ENCODE measurements at places on chromosomes 12 and 14. TPM values are rescaled to one million over a fixed set of nuclear protein-coding genes. Genes with fewer than 3 reads are reported as not detected.

The TAS2R42 gene
- total RNA-seq: not detected

GRCh38 chr12:93447555-93448290 is 6.0 kb upstream of the UBE2N start:
- DNase-seq: no peak

DNA sequence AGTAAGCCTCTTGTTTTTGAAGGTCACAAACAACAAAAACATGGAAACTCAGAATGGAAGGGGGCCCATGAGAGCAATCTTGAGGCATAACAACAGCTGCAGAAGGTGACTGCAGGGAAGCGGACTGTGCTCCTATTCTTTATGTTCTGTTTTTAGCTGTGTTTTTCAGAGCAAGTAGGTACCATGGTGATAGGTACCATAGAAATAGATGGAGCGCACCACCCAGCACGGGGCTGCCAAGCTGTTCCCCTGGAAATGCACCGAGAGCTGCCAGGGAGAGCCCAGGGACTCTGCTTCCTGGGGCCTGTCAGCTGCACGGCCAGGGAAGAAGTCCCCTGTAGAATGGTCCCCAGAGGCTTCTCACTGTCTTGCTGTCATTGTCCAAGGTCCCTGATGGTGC is 32.8 kb downstream of the DGLUCY start:
- DNase-seq: no peak

DNA sequence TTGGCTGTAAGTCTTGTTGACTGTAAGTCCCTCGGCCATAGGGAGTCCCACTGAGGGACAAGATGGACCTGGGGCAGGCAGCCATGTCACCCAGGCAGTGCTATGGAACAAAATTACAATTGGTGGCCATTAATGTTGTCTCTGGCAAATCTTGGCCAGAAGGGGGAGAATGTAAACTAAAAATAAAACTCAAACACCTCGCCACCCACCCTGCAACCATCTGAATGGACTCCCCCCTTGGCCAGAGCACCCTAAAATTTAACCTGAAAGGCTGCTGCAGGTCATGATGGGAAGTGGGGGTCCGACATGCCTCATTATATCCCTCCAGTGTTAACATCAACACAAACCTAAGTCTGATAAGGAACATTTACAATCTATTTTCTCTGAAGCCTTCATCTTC is 8.2 kb downstream of the SLC22A17 start:
- DNase-seq: no peak

GRCh38 chr12:15272376-15272775 is 49.9 kb upstream of the PTPRO start:
- no peak for DNase-seq

DNA sequence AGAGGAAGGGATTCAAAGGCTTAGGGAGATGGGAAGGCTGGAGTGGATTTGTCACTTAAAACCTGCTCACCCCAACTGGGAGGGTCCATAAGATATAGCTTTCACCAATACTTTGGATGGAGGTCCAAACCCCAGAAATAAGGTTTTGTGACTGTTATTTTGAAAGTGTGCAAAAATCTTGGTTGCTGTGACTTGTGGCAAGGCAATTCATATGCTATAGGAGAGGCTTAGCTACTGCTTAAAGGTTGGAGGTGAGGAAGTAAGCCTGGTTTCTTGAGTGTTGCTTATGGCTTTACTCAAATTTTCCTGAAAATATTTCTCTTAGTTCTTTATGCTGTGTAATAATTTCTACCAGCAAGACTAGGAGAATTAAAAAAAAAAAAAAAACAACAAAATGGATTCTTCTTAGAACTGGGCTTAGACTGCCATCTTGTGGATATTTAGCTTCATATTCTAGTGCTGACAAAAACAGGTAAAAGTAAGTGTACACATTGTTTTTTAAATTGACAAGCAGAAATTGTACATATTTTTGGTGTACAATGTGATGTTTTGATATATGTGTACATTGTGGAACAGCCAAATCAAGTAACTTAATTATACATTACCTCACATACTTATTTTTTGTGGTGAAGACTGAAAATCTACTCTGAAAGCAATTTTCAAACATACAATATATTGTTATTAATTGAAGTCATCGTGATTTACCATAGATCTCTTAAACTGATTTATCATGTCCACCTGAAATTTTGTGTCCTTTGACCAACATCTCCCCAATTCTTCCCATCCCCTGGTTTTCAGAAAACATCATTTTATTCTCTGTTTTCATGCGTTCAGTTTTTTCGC is 23.0 kb downstream of the PDE6H start:
- DNase-seq: no peak

Measured in liver (tissue), 10 donors.